Fibroblast of upper back skin (primary cell): ENCODE measurements at places on chromosomes 12 and 14.

DNA sequence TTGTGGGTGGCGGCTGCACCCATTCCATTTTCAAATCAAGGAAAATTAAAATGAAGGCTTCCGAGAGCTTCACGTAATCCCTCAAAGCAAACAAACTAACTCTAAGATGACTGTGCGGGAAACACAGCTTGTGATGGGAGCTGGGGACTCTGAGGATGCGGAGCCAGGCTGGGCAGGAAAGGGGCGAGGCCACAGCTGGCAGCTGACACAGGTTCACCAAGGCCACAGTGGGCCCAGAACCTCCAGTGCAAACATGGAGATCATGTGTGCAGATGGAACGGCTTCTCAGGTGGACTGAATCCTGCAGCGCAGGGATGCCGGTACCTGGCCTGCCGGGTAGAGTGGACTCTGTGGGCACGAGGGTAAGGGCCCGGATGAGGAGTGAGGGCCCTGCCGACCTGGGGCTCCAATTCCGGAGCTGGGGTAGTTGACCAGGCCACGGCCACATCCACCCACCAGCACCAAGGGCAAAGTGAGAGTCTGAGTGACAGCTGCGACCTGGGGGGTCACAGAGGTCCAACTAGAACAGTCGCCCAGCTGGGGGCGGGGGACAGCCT is 19.2 kb upstream of the BTBD6 start:
- DNase-seq: no peak

DNA sequence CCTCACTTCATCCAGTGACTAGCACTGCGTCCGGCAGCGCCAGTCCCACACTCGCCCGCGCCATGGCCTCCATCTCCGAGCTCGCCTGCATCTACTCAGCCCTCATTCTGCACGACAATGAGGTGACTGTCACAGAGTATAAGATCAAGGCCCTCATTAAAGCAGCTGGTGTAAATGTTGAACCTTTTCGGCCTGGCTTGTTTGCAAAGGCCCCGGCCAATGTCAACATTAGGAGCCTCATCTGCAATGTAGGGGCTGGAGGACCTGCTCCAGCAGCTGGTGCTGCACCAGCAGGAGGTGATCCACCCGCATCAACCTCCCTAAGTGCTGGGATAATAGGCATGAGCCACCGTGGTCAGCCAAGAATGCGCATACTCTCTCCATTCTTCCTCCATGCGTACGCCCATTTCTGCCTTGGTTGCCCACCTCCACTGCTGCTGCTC is 59.9 kb downstream of the IRF2BPL start:
- DNase-seq: no peak

GRCh38 chr14:101808020-101808641 is 46.6 kb downstream of the PPP2R5C start:
- DNase-seq: no peak

GRCh38 chr12:26704684-26705460 is 128.1 kb downstream of the ITPR2 start:
- peak; percentile 50 for DNase-seq

GRCh38 chr12:33093534-33093933 is 197.0 kb upstream of the PKP2 start:
- DNase-seq: no peak

- DNase-seq: no peak
These were observed 450 bp downstream of the SINHCAF start for GRCh38 chr12:31325524-31325875.

GRCh38 chr14:81141426-81141825 is 79.3 kb downstream of the GTF2A1 start:
- no peak for DNase-seq

- no peak for DNase-seq
These were observed 3.6 kb upstream of the PLXNC1 start for GRCh38 chr12:94144781-94145180.

- DNase-seq: no peak
These were observed 30.3 kb upstream of the SMOC1 start for GRCh38 chr14:69848903-69849391.

GRCh38 chr12:55829967-55830600 is 697 bp upstream of the DNAJC14 start:
- DNase-seq: no peak
